M059J (cell line): ENCODE measurements at places on chromosomes 3 and 15.

GRCh38 chr3:182941719-182942118, 38.6 kb downstream of the DCUN1D1 start:
- no peak for DNase-seq

- DNase-seq = peak; percentile 35
These were observed 92.9 kb upstream of the GK5 start for GRCh38 chr3:142318331-142318730.

GRCh38 chr3:86180696-86181095, 810.3 kb downstream of the VGLL3 start:
- DNase-seq = no peak

DNA sequence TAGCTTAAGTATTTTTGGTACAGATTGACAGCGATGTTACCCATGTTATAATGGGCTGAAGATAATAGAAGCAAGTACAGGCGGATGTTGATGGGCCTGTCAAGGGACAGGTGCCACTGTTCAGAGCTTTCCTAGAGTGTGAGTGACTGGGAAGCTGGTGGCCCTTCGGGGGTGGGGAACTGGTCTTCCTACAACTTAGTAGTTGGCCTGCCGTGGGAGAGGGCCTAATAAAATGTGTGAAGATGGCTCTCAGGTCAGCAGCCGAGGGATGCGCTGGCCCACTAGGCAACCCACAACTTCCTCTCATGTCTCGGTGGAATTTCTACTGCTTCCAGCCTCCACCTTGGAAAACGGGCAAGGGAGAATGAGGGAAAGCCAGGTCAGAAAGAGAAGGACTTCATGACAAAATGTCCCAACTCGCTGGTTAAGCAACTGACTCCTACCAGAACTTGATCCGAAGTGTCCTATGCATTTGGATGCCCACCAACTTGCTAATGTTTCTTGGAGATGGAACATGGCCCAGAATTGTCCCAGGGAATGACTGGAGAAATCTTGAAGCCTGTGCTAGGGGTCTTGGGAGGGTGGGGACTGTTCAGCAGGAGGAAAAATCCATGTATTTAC, 1.4 kb downstream of the GYG1 start:
- no peak for DNase-seq

- DNase-seq = no peak
These were observed 17.3 kb upstream of the RYK start for GRCh38 chr3:134267996-134268395.

DNA sequence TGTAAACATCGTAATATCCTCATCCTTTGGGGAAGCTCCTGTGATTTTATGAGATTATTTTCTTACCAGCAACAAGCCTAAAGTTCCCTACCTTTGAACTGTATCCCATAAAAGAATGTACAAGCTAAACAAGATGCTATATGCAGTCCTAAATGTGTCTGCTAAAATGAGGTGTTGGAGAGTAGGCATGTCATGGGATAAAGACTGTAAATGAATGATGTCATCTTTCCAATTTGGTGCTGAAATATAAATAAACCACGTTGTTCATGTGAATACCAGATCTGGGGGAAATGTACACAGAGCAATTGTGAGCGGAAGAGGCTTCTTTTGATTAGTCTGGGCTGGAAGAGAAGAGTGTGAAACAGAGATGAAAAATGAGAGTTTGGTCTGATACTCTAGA, 214.9 kb upstream of the WNT5A start:
- no peak for DNase-seq

GRCh38 chr3:132669256-132669777, 9.2 kb downstream of the UBA5 start:
- DNase-seq = peak; percentile 3

DNA sequence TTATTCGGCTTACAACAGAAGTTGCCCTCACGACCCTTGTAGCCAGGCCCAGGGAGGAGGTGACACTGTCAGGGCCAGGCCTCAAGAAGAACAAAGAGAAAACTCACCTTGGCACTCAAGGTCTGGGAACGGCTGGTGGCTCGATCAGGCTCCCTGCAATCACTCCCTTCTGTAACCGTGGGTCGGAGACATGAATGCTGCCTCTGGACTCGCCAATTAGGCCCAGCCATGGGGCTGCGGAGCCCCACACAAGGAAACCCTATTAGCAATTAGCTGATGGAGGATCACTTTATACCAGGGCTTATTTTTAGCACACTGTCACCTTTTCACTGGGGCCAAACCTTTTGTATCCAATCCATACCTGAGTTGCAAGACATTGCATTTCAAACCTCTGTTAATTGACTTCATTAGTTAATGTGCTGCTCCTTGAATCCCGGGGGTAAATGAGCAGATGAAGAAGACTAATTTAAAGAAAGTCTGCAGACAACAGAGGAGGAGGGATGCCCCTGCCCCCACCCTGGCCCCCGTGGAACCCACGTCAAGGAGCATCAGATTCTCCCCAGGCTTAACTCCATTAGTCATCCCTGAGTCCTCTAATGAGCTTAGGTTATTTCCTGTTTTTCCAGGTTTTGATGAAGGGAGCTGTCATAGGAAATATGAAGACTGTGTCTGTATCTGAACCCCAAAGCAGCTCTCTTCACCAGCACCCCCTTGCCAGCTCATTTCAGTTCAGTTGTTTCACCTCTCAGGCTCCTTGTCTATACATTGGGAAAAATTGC, 255.3 kb downstream of the RORA start:
- DNase-seq = peak; percentile 81

DNA sequence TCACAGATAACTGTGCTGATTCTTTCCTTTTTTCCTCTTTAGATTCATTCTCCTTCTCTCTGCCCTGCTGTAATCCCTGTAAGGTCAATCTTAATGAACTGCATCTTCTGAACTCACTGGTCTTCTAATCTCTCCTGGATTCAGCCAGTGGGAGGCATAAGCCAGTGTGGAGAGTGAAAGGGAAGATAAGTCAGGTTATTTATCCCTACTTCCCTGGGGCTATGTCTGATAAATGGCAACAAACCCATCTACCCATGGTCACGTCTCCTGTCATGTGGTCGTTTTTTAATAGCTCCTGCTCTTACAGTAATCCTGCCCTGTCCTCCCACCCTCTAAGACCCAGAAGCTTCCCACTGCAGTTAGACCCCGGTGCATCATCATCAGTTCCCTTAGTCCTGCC, 199.6 kb upstream of the NAALADL2 start:
- DNase-seq = peak; percentile 7

DNA sequence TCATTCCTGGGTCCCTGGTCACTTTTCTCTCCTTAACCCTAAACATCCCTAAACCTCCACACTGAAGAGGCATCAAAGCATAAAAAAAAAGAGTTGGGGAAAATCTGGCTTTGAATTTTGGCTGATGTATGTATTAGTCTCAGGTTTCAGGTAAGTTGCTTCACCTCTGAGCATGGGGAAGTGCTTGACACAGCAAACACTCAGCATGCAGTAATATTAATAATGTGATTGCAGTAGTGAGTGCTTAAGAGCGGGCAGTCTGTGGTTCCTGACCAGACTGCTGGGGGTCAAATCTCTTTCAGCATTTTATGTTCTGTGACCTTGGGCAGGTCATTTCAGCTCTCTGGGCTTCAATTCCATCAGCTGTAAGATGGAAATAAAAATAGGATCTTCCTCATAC, 467.9 kb downstream of the SOX2 start:
- no peak for DNase-seq

DNA sequence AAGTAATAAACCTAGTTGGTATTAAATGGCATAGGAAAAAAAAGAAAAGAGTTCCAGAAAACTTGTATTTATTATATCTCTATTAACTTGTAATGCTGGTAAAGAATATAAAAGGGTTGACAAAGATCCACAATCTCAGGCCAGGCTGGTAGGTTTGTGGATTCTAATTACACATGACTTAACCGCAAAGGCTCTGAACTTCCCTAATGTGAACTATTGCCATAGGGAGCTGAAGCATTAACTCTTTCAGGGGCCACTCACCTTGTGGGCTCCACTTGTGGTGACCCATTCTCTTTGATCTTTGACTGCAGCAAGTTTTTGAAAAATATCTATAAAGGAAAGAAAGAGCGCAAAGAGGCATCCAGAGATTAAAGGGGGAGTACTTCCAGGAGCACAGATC, 58.5 kb downstream of the NEK10 start:
- DNase-seq = peak; percentile 24

- DNase-seq = no peak
These were observed 169.6 kb downstream of the UACA start for GRCh38 chr15:70593795-70594194.

DNA sequence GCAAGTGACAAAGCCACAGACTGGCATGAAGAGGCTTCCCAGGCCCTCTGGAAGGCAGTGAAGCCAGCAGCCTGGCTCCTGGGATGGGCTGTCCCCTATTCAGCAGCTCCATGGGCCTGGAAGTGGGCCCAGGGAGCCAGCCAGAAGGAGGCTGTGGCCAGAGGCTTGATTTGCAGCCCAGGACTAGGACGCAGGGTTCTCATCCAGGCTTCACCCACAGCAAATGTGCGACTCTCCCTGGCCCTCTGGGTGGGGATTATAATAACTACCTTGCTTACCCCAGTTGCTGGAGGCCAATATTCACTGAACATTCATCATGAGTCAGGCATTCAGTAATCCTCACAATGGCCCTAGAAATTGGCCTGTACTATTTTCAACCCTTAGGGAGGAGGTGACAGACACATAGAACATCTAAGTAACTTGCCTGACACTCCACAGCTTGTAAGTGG, 24.6 kb upstream of the SRP14 start:
- peak; percentile 97 for DNase-seq

GRCh38 chr15:51189669-51190385, 95.1 kb upstream of the TNFAIP8L3 start:
- DNase-seq = no peak

DNA sequence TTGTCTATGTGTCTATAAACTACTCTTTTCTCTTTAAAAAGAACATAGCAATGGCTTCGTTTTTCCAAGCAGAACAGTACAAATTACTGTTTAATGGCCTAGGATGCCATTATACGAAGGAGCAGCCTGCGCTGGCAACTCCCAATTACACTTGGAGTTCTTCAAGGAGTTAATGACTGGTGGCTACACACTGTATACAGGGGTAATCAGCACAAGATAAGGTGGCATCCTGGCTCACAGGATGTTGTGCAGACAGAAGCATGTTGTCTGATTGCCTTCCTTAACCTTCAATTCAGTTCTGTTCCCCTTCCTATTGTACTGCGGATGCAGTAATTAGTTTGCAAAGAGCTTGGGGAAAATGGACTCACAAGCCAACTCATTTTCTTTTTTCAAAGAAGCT, 250.7 kb upstream of the ROBO2 start:
- no peak for DNase-seq

DNA sequence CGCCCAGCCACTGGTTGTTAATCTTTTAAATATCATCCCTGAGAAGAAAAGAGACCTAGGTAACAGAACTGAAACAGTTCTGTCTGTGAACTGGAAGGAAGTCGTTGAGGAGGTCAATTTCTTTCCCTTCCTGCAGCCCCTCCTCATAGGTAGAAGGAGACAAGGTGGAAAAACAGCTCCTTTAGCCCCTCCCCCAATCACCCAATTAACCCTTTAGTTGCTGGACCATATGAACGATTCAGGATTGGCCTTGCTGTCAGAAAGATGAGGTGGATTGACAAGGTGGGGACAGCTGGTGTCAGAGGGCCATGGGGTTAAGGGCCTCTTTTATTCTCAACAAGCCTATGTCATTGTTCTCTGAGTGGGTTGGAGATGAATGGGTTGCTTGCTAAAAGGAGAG, 36.0 kb upstream of the ZNF445 start:
- no peak for DNase-seq

- no peak for DNase-seq
These were observed 56.8 kb upstream of the RYK start for GRCh38 chr3:134307425-134307824.

DNA sequence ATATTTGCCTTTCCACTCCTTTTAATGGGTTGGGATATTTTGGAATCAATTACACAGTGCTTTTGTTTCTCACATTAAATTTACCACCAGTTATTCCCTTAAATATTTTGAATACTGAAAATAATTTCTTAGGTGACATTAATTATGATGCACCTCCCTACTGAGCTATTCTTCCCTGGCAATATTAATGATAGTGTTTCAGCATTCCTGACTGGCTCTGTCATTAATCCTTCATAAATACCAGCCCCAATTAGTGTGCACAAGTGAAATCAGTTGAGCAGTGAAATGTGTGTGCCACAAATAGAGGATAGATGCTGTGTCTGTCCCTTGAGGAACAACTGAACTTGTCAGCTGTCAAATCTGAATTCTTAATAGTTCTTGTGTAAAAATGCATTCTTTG, 304.0 kb downstream of the CACNA2D3 start:
- no peak for DNase-seq

DNA sequence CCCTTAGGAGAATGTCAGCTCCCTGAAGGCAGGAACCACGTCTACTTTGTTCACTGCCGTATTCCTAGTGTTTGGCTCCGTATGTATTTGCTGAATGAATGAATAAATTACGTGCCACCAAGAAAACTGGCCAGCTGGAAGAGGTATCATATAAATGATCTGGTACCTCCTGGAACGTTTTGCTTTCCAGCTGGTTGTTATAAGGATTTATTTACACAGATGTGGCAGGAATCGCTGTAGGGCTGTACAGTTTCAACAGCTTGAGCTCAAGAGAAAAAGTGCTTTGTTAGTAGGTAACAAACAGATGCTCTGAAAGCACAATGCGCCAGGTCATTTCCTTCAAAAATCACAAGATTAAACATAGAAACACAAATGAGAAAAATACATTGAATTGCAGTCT, 108.8 kb upstream of the ATP2B2 start:
- no peak for DNase-seq

DNA sequence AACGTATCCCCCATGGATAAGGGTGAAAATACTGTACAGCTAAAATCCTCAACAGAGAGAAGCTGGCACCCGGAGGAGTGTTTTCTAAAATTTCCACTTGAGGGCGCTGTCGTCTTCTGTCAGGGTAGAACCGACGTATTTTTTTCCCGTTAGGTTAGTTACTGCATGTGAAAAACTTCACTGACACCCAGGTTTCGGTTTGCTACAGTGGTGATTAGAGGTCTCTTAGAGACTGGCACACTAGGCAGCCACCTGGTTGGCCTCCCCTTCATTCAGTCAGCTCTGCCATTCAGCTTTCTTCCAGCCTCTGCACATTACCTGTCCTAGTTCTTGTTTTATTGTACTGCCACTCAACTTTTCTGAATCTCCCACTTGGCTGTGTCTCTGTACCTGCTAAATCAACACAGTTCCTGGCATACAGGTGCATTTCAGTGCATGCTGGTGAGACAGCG, 18.4 kb downstream of the CCK start:
- DNase-seq = peak; percentile 45

GRCh38 chr3:128618398-128618726, 32.3 kb downstream of the RPN1 start:
- DNase-seq = no peak
